ENCODE measurements at places on chromosomes 4 and X.

DNA sequence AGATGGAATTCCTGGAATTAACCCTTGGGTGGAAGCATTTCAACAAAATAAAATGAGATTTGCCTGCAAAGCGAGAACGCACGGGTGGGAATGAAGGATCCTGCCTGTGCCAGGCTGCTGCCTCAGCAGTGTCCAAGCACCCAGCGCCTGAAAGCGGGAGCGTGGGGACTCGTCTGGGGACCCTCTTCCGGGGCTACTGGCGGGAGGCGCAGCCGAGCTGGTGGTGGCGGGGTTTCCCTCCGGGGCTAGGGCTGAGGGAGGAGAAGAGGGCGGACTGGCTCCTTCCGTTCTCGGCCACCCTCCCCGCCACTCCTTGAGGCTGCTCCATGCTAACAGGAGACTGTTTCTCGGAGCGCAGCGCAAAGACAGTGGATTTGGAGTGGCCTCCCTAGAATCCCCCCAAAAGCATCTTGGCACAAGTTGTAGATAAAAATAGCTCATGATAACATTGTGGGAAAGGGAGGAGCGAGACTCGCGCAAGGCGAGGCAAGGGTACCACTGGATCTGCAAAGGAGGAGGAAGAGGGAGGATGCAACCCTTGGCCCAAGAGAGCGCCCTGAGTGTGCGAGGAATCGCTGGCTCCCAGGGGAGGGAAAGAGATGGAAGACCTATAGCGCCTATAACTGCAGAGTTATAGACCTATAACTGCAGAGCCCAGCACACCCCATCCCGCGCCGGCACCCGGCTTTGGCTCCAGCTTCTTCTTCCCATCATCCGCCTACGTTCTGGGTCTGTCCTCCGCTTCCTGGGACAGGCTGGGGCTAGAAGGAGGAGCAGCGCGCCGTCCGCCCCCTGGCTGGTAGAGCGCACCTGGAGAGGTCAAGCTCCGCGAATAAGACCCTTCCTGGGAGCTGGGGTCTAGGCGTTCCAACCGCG lies 1.3 kb downstream of the HS3ST1 start:
- DNase-seq, result no peak

DNA sequence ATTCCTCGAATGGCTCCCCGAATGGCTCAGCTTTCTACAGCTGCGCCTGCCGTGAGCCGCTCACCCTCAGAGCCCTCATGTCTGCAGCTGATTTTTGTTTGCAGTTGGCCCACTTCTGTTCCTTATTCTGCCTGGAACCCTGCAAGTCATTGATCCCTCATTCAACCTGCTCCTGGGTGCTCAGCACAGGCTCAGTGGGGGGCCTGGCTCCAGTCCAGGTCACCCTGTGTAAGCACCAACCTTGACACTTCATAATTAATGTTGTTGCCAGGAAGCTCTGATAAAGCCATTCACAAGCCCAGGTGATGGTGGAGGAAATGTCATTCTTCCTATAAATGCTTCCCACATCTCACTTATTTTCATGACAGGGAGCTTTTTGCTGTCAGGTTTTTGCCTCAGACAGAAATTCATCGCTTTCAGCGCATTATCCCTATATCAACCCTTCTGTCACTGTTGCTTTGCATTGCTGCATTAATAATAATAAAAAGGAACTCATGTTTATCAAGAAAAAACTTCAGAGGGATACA lies 85.7 kb downstream of the F11 start:
- no peak for DNase-seq

- peak; percentile 57 for DNase-seq
These were observed at the start of gene FAM50A for GRCh38 chrX:154443992-154444754. Gene FAM50A (plus strand): TSS chrX:154444141. CDS start chrX:154444236, 95 bp downstream.

DNA sequence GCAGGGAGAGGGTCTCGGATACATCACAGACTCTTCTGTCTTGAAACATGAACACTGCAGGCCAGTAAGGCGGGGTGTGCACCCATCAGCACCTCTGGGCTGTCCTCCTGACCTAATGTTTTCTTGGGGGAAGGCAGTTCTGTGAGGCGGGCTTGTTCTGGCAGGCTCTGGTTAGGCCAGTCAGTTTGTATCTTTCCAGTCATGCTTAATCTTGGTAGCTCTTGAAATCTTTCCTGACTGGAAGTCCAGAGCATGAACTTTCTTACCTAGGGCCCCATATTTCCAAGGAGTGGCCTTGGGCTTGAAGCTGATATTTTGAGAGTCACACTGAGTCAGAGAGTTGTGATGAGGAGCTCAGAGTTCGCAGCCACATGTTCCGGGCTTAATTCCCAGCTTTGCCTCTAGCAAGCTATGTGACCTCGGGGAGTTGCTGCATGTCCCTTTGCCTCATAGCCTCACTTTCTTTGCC lies 54.2 kb upstream of the RASSF6 start:
- no peak for DNase-seq

DNA sequence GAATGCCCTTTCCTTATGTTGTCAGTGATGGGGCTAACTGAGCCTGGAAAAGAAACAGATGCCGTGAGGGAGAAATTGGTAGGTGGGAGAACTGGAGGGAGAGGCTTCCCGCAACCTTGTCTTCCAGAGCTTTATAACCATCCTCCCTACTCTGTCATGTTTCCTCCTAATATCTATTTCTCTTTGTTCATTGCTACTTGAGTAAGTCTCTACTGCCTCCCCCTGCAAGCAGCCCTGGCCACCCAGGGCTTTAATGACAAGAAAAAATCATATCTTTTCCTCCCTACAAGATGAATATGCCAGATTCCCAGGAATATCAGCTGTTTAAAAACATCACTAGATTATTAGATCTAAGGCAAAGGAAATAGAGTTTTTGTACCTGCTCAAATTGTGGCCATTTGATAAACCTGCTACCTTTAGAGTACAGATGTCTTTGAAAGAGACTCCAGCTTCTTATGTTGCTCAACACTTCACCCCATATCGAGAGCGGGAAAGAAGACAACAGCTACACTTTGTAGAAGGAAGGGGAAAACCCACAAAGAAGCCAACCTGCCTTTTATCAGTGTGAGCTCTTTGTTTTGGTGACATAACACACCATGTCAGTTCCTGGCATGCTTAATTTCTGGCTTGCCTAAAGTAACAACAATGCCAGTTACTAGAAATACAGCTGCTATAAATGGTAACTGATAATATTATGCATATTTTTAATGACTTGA lies 186.6 kb upstream of the LEF1 start:
- no peak for DNase-seq
